Activated CD8-positive, alpha-beta memory T cell treated with anti-CD3 and anti-CD28 coated beads, Interleukin-2, amount 10 ng/mL, durations not matched to agents 7 days and 5 days (primary cell): ENCODE measurements at places on chromosomes 4 and X. TPM values are rescaled to one million over a fixed set of nuclear protein-coding genes. Genes with fewer than 3 reads are reported as not detected.

USP53 gene
- 5.6 TPM for total RNA-seq

SPP1 gene
- 0.54 TPM for total RNA-seq

RAB28 gene
- 13.7 TPM for total RNA-seq

AKAP17A gene
- total RNA-seq: 83.9 TPM

TXK gene
- total RNA-seq: 21.2 TPM

PCDH10 gene
- not detected for total RNA-seq

GPC3 gene
- total RNA-seq: not detected

PABPC4L gene
- not detected for total RNA-seq
